ENCODE measurements at places on chromosomes 12 and 14.

GRCh38 chr14:105330491-105330895 is 15.9 kb downstream of the PACS2 start:
- no peak for DNase-seq

- no peak for DNase-seq
Measured at GRCh38 chr14:70943838-70944237, 36.6 kb downstream of the PCNX1 start.

DNA sequence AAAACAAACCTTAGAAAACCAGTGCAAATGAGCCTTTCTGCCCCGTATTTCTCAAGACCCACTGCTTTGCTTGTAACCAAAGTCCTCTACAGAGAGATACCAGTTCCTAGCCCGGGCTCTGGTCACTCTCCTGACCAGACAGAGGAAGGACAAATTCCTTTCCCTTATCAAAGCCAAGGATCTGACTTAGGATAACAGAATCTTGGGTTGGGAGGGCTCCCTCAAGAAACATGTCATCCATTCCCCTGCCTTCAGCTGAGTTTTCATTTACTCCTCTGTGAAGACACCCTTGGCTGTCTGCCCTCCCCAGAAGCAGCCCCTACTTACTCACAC is 116.0 kb upstream of the PARP11 start:
- DNase-seq: no peak

- DNase-seq: no peak
Measured at GRCh38 chr12:27794818-27795584, 15.0 kb upstream of the MANSC4 start.

- DNase-seq: peak; percentile 68
Measured at GRCh38 chr12:67091204-67091603, 178.0 kb upstream of the CAND1 start.

DNA sequence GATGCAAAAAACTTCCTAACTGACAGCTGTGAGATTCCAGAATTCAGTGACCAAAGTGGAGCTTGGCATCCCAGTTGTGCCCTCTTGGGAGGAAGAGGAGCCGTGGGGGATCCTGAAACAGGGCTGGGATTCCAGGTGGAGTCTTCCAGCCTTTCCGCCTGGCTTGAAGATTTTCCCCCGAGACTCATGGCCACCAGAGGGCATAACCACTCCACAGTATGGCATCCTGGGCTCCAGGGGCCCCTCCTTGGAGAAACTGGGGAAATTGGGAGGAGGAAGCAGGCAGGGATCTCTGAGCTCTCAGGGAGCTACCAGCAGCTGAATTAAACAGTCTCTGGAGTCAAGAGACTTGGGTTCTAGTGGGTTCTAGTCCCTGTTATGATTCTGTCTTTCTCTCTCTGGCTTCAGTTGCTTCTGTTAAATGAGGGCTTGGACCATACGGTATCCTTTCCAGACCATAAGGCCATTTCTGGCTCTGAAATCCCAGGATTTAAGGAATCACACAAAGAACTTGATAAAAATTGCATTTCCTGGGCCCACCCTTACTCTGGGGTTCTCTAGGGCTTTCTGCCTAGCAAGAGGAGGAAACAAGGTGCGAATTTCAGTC is 2.6 kb upstream of the TAMALIN start:
- DNase-seq: peak; percentile 79

DNA sequence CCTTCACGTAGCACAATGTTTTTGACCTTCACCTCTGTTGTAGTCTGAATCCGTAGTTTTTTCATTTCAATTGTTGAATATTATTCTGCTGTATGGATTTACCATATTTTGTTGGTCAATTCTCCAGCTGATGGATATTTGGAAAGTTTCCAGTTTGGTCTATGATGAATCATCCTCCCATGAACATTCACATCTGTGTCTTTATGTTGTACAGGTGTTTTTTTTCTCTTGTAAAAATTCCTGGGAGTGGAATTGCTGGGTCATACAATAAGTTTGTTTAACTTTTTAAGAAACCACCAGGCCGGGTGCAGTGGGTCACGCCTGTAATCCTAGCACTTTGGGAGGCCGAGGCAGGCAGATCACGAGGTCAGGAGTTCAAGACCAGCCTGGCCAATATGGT is 36.7 kb upstream of the GNG2 start:
- DNase-seq: no peak

- no peak for DNase-seq
Measured at GRCh38 chr12:76936275-76937193, 57.7 kb upstream of the CSRP2 start.

DNA sequence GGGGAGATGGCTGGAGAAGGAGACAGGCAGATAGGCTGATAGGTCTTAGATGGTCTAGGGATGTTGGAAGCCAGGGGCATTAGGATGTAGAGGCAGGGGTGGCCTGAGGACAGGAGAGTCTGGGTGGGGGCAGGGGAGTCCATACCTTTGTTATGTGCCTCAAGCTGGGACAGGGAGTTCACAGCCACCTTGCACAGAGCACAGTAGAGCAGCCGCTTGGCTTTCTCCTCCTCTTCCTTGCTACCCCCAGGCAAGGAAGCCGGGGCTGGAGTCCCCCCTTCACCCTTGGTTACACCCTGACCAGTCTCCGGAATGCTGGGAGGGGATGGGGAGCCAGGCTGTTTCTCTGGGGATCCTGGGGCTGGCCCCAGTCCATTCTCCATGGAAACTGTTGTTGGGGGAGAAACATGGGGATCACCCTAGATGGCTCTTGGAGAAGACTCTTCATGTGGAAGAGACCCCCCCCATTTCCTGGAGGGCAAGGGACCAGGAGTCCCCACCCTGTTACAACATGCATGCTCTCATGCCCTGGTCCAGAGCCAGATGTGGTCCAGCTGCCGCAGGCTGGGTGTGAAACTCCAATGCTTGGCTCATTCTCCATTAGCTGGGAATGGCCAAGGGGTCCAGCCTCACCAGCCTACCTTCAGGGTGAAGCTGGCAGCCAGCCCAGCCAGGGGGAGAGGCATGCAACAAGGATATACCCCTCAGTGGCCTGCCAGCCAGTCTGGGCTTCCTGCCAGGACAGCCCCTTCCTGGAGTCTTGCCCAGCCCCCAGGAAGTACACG is 7.2 kb upstream of the GPR84 start:
- DNase-seq: no peak
